T47D (cell line): ENCODE measurements at places on chromosomes 2 and 18.
A peak's percentile ranks its signal among the peaks of the same experiment; 100 is the strongest.

DNA sequence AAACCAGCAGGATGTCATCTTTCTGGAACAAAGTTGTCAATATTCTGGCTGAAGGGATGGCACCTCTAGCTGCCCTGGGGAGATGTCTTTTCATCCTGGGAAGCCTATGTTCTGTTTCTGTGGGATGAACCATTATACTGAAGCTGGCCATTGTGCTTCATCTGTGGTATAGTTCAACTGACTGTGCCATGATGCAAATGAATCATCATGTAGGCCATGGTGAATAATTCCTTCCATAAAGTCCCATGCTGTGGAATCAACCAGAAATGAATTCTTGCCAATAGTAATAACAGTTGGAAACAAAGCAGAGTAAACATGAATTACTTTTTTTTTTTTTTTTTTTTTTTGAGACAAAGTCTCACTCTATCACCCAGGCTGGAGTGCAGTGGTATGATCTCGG is 64.1 kb upstream of the CNGA3 start:
- DNase-seq, result no peak

- DNase-seq, result no peak
Measured at GRCh38 chr18:9109523-9109922, 7.0 kb downstream of the NDUFV2 start.

DNA sequence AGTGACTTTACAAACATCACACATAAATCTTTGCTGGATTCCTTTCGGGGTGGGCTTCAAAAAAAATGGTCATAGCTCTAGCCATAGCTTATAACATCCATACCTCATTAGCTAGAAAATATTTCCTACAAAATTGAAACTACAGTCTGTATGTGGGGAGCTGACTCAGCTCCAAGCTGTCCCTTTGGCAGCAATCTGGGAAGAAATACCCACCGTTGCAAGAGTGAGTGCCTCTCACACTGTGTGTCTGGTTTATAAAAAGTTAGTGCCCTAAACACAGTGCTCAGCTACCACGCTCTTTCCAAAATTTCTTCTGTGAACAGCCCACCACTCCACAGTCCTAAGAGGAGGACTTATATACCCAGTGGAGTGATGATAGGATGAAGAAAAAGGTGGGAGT is 170.1 kb downstream of the RBM43 start:
- no peak for DNase-seq

DNA sequence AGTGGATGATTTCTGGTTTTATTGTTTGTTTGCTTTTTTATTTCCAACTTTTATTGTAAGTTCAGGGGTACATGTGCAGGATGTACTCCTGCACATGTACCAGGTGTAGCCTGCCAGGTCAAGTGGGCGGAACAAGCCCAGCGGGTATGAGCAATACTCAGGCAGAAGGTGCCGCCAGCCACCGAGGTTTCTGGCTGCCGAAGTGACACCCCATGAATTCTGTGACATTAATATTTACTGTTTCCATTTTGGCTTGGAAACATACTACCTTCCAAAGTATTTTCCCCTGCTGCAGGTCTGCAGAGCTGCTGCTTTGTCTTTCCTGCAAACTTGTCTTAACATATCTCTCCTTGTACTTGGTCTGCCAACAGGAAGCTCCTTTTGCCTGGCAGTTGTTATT is 78.5 kb downstream of the PTPN4 start:
- DNase-seq, result no peak

DNA sequence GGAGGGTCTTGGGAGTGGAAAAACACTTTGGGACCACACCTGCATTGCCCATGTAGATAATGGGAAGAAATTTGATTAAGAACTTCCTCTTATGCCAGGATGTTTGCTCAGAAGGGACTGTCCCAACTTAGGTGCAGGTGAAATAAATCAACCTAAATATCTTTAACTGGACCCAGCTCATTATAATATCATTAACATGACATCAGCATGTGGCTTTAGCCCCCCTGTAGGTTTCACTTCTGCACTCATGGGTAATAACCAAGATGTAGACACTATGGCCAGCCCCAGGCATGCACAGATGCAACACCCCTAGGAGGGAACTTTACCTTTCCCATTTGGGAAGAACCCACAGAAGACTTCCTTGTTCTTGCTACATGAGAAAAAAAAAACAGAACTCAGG is 227.4 kb upstream of the ZNF804A start:
- DNase-seq, result no peak

GRCh38 chr2:232772531-232772930 is 3.8 kb downstream of the KCNJ13 start:
- no peak for DNase-seq

GRCh38 chr2:11154016-11154922 is 998 bp upstream of the SLC66A3 start:
- no peak for DNase-seq

GRCh38 chr2:11377928-11378545 is 33.6 kb upstream of the ROCK2 start:
- no peak for DNase-seq

DNA sequence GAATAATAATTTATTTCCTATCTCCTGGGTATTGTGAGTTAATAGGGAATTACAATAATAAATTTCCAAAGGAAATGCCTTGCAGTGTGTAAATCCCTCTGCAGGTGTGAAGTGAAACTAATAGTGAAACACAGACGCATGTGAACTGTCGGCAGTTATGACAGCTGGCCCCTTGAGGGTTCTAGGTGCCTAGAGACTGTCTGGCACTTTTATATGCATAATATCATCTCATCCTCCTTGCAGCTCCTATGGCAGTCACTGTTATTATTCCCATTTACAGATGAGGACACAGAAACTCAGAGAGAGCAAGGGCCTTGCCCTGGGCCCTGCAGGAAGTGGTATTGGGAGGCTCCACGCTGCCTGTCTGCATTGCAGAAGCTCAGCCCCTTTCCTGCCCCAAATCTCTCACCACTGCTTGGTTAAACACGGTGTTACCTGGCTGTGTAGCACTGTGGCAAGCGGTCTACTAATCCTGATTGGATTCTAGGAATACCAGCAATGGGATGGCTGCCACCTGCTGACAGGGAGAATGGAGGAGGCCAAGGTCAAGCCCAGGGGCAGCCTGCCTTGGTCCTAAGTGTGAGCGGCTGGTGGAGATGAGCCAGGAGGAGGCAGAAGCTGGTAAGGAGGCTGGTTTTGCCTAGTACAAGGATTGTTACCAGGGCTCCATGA is 32.8 kb upstream of the ACKR3 start:
- DNase-seq, result no peak

- peak; percentile 57 for DNase-seq
Measured at GRCh38 chr2:42974721-42975717, 182.6 kb upstream of the HAAO start.

- peak; percentile 33 for DNase-seq
Measured at GRCh38 chr2:46032996-46033395, 264.2 kb upstream of the EPAS1 start.
